ENCODE measurements at places on chromosomes 6 and 20.
A peak's percentile ranks its signal among the peaks of the same experiment; 100 is the strongest.

DNA sequence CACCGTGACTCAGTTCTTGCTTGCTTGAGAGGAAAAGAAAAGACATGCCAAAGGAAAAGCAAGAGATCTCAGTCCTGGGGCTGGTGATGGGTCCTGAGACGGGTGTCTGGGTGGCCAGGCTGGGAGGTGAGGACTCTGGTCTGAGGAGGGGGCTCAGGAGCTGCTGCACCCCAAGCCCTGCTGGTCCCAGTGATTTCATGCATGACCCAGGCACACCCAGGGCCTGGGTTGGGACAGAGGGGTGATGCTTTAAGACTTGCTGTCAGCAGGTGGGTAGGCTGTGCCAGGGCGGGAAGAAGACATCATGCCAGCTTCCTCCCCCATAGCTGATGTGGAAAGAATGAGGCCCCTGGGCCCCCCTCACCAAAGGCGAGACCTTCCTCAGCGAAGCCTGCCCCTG is 65.1 kb upstream of the PMEPA1 start:
- DNase-seq, result no peak

GRCh38 chr6:336159-337114 is 44.1 kb downstream of the DUSP22 start:
- DNase-seq, result no peak

DNA sequence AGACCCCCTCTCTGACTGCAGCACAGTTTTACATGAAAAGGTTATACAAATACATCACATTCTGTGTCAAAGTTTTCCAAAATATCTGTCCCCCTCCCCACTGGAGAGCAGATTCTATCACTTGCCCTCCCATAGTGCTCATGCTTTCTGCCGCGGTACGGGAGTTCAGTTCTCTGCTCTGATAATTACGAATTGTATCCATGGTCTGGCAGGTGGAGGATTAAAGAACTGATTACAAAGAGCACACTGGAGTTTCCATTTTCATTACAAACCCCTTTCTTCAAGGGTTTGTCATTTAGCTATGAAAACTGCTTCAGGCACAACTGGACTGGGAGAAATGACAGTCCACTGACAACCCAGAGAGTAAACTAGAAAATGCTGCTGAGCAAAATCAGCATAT is 166.0 kb downstream of the PDSS2 start:
- no peak for DNase-seq

GRCh38 chr6:34196833-34197195 is 39.9 kb upstream of the HMGA1 start:
- DNase-seq, result no peak

- DNase-seq, result peak; percentile 93
Observed at GRCh38 chr20:3204124-3204794, at the start of gene DDRGK1. TSS of gene DDRGK1 (minus strand) at chr20:3204682. CDS start at chr20:3204627, 55 bp downstream.

- DNase-seq, result no peak
Observed at GRCh38 chr6:23526526-23526925, 599.5 kb upstream of the NRSN1 start.

- no peak for DNase-seq
Observed at GRCh38 chr6:39516471-39516870, 194.0 kb upstream of the KCNK16 start.

- no peak for DNase-seq
Observed at GRCh38 chr6:17851720-17852161, 135.7 kb downstream of the KIF13A start.

- DNase-seq, result no peak
Observed at GRCh38 chr6:27472182-27472616, 706 bp downstream of the ZNF184 start.

DNA sequence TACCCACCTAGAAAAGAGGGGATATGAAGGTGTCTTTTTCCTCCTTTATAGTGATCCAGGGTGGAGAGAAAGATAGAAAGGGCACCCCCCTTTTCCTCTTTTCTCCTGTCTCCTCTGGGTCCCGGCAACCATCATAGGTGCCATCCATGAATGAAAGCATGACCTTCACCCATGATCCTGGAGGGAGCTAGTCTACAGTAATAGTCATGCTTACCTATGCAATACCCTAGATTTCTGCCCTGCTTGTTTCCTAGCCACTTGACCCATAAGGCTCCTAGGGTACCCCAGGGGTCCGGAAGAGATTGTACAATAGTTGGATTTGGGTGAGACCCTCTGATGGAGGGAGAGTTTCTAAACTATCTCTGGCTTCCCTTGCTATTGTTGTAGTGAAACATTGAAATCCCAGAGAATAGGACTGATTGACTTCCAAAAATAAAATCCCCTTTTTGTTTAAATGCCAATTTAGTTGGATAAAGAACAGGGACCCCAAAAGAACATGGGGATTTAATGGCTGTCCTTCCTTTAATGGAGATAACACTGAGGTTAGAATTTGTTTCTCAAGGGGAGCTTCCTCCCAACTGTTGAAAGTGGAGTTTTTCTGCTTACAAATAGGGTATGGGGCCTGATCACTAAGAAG is 366.8 kb upstream of the KHDRBS2 start:
- no peak for DNase-seq

- DNase-seq, result no peak
Observed at GRCh38 chr6:151901009-151901411, 93.5 kb downstream of the ESR1 start.

GRCh38 chr6:119333707-119334295 is 15.8 kb downstream of the MAN1A1 start:
- DNase-seq, result no peak

- no peak for DNase-seq
Observed at GRCh38 chr20:6674831-6675230, 92.7 kb upstream of the BMP2 start.

- DNase-seq, result no peak
Observed at GRCh38 chr6:73030791-73031782, 194.2 kb downstream of the KHDC1L start.

- DNase-seq, result no peak
Observed at GRCh38 chr20:17860301-17861197, 108.0 kb downstream of the SNX5 start.

DNA sequence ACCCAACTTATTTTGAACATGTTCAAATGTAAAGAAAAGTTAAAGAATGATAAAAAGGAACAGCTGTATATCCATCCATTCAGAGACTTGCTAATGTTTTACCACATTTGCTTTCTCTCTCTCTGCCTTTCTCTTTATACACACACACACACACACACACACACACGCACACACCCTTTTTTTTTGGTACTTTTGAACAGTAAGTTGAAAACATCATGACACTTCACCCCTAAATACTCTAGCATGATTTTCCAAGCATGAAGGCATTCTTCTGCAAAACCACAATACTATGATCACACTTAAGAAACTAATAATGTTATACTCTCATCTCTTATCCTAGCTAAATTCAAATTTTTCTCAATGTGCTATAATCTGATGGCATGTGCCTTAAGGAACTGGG is 192.3 kb downstream of the UTRN start:
- DNase-seq, result no peak

DNA sequence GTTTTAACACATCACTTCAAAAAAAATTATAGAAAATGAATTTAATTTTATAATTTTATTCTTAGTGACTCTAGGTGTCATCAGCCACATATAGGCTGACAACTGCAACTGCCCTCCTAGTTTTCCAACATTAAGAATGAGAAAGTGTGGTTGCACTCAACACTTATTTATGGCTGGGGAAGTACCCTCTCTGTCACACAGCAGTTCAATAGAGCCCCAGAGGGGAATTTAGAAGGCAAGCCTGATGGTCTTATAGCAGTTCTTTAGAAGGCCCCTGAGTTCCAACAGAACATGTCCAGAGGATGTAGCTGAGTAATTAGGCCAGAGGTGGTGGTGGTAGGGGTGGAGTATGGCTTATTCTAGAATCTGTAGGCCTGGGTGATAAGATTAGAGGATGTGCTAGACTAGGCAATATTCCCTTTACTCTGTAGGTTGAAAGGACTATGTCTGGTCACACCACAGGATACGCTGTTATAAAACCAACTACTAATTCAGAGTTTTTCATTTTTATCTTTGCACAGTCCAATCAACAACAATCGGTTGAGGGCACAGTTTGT is 226.5 kb upstream of the CITED2 start:
- no peak for DNase-seq

GRCh38 chr6:21005816-21006570 is 471.7 kb downstream of the CDKAL1 start:
- DNase-seq, result no peak

DNA sequence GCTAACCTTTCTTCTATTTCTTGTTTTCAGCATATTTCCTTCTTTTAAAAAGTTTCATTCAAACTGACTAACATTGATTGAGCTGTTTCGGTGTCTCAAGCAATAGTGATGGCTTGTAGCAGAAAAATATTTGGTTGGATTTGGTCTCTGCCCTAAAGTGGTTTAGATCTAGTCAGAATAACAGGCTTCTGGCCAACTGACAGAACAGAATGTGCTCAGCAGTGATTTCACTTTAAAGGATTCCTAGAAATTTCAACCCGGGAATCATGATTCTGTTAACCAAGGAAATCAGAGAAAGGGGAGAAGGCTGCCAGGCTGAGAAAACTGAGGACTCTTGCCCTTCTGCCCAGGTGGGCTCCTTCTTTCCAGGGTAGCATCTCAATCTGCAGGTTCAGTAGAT is 16.6 kb upstream of the GSTA1 start:
- DNase-seq, result no peak

GRCh38 chr6:127554435-127555006 is 22.5 kb upstream of the C6orf58 start:
- no peak for DNase-seq

GRCh38 chr20:45363611-45364492 is 896 bp downstream of the SYS1 start:
- DNase-seq, result no peak

DNA sequence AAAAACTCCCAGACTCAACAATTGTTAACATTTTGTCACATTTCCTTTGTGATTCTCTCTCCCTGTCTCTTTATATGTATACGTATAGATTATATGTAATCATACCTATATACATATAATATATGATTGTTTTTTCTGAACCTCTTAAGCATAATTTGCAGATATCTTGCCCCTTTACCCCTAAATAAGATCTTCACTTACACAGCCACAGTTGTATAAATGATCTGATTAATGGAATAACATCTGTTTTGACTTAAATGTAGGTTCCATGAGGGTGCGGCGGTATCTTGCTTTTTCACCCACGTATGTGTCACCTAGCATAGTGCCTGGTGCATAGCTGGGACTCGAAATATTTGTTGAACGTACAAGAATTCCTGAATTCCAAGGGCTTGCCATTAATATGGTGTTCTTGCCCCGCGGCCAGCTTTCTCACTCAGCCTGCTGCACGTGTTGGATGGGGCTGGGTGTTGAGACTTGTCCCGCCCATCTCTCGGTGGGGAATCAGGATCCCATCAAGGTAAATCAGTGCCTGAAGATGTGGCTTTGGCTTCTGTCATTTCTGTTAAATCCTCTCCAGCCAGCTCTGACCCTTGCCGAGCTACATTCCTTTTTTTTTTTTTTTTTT is 10.4 kb upstream of the MANBAL start:
- no peak for DNase-seq

- DNase-seq, result no peak
Observed at GRCh38 chr20:1876975-1877608, 18.1 kb upstream of the SIRPA start.

- no peak for DNase-seq
Observed at GRCh38 chr20:15179381-15179780, 842.0 kb upstream of the FLRT3 start.

All from activated CD4-positive, alpha-beta T cell treated with anti-CD3 and anti-CD28 coated beads, Interleukin-2, amount 50 U/mL, for 24 hours (primary cell).